ENCODE measurements at places on chromosomes 5 and 9. TPM values are rescaled to one million over a fixed set of nuclear protein-coding genes. Genes with fewer than 3 reads are reported as not detected.

- DNase-seq = no peak
These were observed 328.1 kb downstream of the TLE1 start for GRCh38 chr9:81361296-81361695.

CATSPER3 gene
- 0.85 TPM for total RNA-seq

CDH9 gene
- total RNA-seq = not detected

JAKMIP2 gene
- 0.17 TPM for total RNA-seq

- no peak for DNase-seq
These were observed 201.2 kb downstream of the ADAMTS12 start for GRCh38 chr5:33690374-33691135.

TRIM36 gene
- total RNA-seq = 26.9 TPM

DNA sequence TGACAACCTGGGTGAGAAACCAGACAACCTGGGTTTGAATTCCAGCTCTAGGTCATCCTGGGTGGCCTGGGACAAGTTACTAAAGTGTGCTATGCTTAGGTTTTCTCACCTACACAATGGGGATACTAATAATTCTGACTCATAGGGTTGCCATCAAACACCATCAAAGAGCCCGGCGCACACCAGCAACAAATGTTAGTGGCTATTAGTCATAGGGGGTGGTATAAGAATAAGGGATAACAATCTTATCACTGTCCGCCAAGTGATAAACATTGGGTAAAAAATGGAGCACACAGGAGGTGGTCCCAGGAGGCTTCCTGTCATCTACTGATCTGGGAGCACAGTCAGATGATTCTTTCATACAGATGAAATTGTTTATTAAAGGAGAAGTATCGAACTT lies 61.4 kb upstream of the AFAP1L1 start:
- no peak for DNase-seq

IFNB1 gene
- not detected for total RNA-seq

GRCh38 chr9:69001921-69002320 lies 12.0 kb downstream of the PRKACG start:
- no peak for DNase-seq

LCN10 gene
- total RNA-seq = 0.11 TPM

GRCh38 chr5:174550026-174550425 lies 174.4 kb upstream of the MSX2 start:
- no peak for DNase-seq

- no peak for DNase-seq
These were observed 51.5 kb downstream of the KLF9 start for GRCh38 chr9:70362952-70363351.

DNA sequence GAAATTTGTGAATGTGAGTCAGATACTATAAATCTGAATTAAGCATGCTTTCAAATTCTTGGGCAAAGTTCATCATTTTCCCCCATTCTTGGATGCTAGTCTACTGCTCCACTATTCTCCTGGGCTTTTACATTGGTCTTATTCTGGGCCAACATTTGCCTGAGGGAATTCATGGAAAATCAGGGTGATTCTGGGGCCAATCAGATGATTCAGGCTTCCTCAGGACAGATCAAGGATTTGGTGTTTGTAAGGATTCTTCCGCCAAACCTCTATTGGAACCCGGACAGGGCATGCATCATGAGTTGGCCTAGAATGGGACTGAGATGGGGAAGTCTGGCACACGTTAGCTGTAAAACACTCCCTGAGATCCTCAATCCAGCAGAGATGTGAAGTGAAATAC lies 113.8 kb downstream of the MEF2C start:
- DNase-seq = no peak

DNA sequence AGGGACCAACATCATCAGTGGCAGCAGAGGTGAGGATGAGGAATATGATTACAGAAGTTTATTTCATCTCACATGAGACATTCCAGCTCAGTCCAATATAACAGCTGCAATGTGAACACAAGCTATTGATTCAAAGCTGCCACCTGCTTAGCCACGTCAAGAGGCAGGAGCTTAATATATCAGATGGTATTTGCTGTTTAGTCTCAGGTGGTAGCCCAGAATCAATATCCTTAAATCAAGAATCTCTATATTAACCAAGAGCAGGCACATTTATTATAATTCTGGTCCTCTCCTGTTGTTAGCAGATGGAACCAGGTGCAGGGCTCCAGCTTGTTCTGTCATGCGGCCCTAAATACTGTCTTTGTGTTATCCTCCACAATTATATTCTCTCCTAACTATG lies 431.6 kb downstream of the ICE1 start:
- DNase-seq = no peak

DNA sequence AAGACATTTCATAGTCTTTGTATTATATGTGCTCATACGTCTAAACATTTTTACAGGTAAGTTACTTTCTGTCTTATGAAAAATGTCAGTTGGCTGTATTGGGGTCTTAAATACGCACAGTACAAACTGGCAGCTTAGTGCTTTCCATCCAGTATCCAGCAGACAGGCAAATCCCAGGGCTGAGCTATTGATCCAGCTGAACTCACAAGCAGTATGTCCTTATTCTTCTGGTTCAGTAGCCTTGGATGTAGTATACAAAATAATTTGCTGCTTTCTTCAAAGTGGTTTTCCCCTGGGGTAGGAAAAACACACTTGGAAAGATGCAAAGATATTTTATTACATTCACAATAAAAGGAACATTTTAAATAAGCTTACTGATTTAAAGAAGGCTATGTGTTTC lies 617.2 kb downstream of the NR2F1-AS1 start:
- no peak for DNase-seq

ITK gene
- total RNA-seq = 1.4 TPM

NOP16 gene
- total RNA-seq = 45.7 TPM

DNA sequence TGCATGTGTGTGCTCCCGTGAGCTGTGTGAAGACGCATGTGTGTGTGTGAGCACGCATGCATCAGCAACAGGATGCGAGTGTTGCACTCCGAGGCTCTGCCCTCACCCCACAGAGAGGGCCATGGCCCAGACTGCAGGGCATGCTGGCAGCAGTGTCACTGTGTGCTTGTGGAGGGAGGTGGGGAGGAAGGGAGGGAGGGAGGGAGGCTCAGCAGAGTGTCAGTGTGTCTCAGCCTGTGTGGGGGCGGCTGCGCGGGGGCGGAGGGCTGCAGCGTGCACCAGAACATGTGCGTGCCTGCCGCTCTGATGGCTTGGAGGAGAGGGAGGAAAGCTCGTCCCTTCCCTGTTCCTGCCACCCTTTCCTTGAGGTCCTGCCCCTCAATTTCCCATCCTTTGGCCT lies 5.3 kb downstream of the CAMK2A start:
- DNase-seq = no peak

DNA sequence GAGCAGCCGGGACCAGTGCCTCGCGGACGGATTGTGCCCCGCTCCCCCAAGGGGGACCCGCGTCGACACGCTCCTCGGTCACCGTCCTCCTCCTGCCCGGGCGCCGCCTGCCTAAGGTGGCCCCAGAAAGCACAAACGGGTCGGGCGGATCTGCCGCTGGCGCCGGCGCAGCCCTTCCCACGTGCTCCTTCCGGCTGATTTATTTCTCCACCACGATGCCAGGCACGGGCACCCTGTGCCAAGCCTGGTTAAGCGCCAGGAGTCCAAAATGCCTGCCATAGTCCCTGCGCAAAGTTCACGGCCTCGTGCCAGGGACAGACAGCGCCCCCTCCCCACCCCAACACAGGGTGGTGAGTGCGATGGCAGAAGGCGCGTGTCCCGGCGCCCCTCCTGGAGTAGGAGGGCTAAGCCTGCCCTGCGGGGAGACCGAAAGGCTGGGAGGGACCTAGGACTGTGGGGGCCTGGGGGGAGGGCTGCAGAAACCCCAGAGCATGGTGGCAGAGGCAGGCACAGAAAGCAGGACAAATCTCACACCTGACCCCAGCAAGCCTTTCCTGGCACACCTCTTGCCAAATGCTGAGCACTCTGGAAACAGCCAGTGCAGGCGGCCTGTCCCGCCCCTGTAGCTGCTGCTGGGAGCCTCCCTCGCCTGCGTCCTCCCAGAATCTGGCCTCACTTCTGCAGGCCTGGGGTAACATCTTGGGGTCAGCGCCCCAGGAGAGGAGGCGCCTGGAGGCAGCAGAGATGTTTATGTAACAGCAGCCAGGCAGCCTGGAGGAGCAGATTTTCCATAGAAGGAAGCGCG lies 1.1 kb upstream of the NOTCH1 start:
- DNase-seq = peak; percentile 78

DNA sequence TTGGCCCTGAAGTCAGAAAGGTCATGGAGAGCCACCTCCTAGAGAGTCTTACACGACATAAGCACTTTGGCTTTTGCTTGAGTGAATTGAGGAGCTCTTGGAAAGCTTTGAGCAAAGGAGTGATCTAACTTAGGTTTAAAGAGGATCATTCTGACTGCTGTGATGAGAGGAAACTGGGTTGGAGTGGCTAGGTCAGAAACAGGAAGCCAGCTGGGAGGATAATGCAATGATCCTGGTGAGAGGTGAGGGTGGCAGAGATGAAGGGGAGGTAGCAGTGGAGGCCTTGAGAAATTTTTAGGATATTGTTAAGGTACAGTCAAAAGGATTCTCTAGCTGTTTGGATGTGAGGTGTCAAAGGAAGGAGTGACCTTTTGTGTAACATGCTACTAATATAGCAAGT lies 32.2 kb upstream of the ROPN1L start:
- DNase-seq = no peak

DNA sequence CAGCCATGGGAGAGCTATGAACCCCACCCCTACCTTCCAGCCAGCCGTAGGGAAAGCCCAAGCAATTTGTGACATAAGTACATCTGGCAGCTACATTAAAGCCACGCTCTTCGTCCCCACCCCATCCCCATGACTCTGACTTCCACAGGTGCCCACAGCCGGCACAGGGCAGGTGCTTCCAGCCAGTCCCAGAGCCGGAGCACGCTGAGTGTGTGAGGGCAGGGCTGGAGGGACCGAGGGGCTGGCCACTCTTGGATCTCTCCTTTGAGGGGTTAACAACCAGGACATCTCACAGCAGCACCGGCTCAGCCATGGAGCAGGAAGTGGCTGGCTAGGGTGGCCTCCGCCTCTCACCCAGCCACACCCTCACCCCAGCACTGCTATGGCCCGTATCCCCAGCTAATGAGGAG lies 2.4 kb upstream of the FAM78A start:
- DNase-seq = no peak

OTP gene
- not detected for total RNA-seq

- DNase-seq = no peak
These were observed 554.8 kb upstream of the SGCD start for GRCh38 chr5:155772009-155772662.

DNA sequence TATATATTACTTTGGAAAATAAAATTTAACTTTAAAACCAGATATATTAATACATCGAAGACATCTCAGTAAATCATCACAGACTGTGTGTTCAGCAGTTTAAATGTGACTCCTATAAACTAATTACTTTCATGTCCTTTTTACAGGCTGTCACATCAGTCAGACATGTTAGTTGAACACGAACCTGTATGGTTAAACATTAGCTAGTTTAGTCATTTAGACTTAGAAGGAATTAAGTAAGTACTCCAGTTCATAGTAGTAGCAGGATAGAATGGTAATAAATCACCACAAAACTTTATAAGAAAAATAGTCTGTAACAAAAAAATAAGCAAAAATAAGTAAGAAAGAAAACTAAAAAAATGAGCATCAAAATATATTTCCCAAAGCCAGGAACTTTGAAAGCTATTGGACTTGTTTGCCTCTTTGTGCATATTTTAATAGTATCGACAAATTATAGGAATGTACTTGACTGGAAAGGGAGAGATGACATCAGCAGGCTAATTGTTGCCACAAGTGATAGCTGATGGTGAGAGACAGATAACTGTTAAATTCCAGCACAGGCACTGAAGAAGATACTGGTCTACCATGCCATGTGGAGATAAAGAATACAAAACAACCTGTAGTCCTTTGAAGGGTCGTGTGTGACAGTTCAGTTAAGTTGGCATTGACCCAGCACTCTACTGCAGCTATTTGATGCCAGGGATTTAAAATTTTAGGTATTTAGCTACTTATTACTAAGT lies 83.9 kb downstream of the RIC1 start:
- DNase-seq = no peak

C9orf85 gene
- total RNA-seq = 12.2 TPM

NANS gene
- 223 TPM for total RNA-seq

- DNase-seq = no peak
These were observed 129.3 kb downstream of the EFNA5 start for GRCh38 chr5:107541400-107541799.

DNA sequence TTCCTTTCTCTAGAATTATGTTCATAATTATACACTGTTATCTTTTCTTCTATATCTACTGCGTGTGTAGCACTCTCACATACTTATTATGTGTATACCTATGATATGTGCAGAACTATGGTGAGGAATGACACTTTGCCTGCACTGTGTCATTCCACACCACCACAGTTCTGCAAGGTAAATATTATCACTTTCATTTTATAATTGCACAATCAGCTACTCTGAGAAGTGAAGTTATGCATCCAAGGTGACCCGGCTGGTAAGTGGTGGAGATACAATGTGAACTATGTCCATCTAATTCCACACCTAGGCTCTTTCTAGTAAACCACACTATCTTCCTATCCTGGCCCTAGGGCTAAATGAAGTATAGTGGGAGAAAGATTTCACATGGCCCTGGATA lies 170.1 kb upstream of the ATP10B start:
- DNase-seq = no peak

DNA sequence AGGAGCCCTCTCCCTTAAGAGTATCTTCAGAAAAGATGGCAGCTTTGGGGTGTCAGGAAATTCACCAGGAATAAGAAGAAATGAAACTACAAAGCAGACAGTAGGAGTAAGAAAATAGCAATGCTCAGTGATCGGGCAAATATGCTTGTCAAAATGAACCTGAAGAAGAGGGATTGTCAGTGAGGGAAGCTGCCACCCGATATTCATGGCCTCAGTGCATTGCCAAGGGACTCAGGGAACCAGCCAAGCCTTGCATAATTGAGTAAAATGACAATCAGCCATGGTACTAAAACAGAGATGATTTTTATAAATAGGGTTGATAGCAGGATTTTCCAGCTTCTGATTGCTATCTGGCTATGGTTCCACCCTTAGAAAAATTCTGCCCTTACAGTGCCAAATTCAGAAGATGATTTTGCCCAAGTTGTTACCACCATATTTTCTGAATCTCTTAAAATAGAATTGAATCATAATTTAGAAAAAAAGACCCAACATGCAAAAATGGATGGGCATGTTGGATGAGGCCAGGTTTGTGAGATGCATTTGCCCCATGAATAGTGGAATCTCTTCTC lies 274.0 kb downstream of the NTRK2 start:
- DNase-seq = no peak

TLX3 gene
- total RNA-seq = not detected

- peak; percentile 19 for DNase-seq
These were observed 544.1 kb downstream of the RAB3C start for GRCh38 chr5:59126708-59127573.

GRCh38 chr5:60210810-60211209 lies 317.3 kb upstream of the PDE4D start:
- DNase-seq = no peak

FAT2 gene
- total RNA-seq = not detected

GPR150 gene
- 0.27 TPM for total RNA-seq

GRCh38 chr9:90505695-90506094 lies 136.9 kb downstream of the DIRAS2 start:
- no peak for DNase-seq

DNA sequence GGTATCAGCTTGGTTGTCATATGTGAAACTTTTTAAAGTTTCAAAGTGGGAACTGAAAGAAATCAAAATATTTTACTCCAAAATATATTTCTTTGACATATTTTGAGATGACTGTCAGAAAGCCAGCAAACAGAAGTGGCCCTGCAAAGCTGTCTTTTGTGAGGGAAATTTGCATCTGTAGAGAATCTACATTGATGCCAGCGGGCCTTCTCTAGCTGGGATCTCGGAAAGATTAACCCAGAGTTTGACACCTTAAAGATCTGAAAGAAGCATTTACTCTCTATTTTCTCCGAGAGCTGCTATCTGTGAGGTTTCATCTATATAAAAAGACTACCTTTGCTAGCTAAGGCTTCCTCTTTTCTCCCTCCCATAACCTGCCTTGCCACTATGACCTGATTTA lies 303.6 kb downstream of the FBXL17 start:
- no peak for DNase-seq

All from colonic mucosa (tissue), 4 donors.